ENCODE measurements at places on chromosomes 1 and 21.

- no peak for DNase-seq
Measured at GRCh38 chr1:205714906-205715246, 34.6 kb upstream of the SLC45A3 start.

DNA sequence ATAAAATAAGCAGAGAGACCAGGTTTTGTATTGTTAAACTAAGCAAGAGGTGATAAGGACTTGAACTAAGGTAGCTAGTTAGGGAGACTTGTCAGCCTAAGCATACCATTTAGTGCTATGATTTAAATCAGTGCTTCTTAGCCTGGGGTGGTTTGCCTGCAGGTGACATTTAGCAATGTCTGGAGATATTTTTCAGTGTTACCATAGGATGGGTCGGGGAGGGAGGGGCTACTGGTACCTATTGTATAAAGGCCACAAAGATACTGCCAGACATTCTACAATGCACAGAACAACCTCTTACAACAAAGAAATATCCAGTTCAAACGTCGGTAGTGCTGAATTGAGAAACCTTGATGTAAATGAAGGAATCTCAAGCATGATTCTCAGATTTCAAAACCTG is 3.3 kb downstream of the ATP5PB start:
- no peak for DNase-seq

GRCh38 chr1:23198373-23198772 is 18.9 kb downstream of the HTR1D start:
- DNase-seq, result no peak

- no peak for DNase-seq
Measured at GRCh38 chr1:33468967-33469366, 3.5 kb upstream of the ZSCAN20 start.

GRCh38 chr21:45130324-45130774 is 56.0 kb downstream of the ADARB1 start:
- DNase-seq, result no peak

GRCh38 chr1:111199881-111200801 is at the start of gene DENND2D:
Gene DENND2D, minus strand, starts transcription at chr1:111200646. Its CDS starts 187 bp downstream, at chr1:111200459.
- peak; percentile 38 for DNase-seq

- DNase-seq, result no peak
Measured at GRCh38 chr1:45346473-45346872, 6.2 kb upstream of the MUTYH start.

DNA sequence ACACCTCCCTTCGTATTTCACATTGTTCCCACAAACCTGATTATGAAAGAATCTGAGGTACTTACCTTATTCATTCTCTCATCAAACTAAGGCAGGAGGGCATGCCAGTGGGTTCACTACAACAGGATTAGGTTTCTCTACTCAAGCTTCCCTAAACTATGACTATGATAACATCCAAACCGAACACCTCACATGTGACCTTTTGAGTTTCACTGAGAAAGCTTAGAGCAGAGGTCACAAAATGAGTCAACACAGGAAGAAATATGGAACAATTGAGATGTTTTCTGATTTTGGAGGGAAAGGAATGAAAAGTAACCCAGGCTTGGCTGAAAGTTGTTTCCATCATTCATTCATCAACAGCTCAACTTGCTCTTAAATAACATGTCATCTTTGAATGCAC is 24.1 kb downstream of the UBR4 start:
- DNase-seq, result no peak

GRCh38 chr1:33263890-33264504 is 7.7 kb downstream of the ZNF362 start:
- no peak for DNase-seq

DNA sequence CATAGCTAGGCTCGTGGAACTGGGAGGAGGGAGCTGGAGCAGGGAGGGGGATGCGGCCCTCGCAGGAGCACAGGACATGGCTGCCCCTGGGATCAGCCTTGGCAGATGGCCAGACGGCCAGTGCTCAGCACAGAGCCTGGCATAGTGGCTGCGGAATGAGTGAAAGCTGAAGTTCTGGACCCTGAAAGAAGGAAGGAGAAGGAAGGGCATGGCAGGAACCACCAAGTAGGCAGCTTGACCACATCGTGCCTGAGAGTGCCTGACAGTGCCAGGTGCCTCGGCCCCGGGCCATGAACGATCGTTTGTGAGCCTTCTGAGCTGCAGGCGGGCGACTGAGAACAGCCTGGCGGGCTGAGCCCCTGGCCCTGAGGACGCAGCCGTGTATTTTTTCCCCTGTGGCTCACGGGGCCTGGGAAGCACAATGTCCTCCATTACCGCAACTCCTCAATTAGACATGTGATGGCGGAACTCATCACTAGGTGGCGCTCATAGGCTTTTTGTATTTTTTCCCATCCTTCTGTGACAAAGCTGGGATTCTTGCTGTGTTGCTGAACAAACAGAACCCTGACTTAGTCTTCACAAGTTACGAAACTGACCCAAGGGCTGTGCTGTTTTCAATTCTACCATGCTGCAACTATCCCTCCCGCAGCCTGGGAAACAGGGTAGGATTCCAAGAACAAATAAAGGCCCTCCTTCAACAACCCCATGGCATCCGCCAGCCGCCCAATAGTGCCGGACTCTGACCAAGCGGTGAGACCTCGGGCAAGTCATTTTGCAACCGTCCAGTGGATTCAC is 29.9 kb upstream of the TMEM61 start:
- DNase-seq, result peak; percentile 3

- DNase-seq, result no peak
Measured at GRCh38 chr1:52037402-52037814, 3.8 kb upstream of the KTI12 start.

GRCh38 chr1:221994274-221994698 is 252.4 kb upstream of the DUSP10 start:
- no peak for DNase-seq

GRCh38 chr1:61083807-61084440 is 1.6 kb downstream of the NFIA start:
- no peak for DNase-seq

- DNase-seq, result no peak
Measured at GRCh38 chr1:40081871-40082270, 15.2 kb downstream of the PPT1 start.

DNA sequence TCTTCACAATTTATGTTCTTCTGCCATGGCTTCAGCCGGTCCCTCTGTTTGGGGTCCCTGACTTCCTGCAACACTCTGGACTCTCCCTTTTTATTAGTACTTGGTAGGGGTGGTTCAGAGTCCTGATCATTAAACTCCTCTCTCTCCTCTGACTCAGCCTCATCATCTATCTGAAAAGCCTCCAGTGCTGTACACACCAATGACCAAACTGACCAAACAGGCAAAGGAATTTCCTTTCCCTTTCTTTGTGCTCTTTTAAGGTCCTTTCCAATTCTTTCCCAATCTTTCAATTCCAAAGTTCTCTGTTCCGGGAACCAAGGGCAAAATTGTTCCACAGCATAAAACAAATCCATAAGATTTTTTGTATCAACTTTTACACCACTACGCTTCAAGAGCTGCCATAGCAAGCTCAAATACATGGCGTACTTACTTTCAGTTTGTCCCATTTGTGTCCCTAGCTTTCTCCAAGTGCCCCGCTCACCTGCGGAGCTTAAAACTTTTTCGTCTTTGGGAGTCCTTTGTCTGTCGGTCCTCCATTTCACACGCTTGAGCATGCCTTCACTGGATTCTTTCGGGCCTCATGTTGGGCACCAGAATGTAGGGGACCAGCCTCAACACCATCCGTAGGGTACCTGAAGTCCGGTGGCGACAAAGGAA is 9.6 kb downstream of the DAP3 start:
- DNase-seq, result no peak

GRCh38 chr1:2948001-2948750 is 73.1 kb upstream of the ACTRT2 start:
- no peak for DNase-seq

DNA sequence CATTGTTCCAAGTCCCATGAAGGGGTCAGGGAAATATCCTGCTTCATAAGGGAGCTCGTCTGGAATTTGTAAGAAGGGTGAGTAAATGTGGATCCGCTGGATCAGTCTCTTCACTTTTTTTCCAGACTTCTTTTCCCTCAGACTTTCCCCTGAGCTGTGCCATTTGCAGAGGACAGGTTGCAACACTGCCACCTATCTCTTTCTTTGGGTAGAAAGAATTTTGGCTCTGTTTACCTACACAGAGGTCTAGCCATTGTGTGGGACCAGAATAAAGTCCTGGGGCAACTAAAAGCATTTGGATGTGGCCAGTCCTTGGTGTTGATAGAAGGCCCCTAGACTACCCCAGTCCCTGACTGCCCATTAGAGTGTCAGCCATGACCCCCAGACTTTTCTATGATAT is 1146.7 kb upstream of the PRMT6 start:
- no peak for DNase-seq

DNA sequence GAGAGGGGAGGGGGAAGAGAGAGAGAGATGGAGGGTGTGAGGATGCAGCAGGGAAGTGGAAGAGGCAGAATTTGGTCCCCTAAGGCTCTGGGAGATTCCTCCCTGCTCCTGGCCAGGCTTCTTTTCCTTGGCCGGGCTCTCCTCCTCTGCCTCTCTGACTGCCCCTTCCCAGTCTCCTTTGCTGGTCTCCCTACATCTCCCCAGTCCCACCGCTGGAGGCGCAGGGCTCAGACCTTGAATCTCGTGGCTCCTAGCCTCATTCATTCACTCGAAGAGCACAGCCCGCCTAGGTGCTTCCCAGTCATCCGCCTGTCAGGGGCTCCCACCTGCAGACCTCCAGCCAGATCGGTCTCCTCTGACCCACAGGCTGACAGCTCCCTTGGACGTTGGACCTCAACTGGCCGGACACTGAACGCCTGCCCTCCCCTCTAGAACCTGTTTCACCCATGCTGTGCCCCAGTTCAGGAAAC is 76.5 kb downstream of the VWA5B1 start:
- no peak for DNase-seq

DNA sequence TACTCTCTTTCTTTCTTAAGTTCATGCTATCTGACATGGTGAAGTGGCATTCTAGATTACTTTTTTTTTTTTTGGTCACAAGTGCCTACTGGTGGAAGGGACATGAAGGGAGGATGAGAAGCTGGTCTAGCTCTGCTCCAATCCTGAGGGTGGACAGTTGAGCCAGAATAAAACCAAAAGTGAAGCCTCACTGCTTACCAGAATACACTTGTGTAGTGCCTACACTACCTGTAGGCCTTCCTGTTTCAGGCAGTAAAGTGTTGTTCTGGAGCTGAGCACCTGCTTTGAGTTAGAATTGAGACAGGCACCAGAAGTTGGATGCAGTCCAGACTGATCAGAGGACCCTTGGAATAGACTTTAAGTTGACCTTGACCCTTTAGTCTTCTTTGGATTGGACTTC is 40.4 kb upstream of the APOBEC4 start:
- no peak for DNase-seq

GRCh38 chr1:76511558-76512179 is 355.6 kb upstream of the ST6GALNAC5 start:
- no peak for DNase-seq

DNA sequence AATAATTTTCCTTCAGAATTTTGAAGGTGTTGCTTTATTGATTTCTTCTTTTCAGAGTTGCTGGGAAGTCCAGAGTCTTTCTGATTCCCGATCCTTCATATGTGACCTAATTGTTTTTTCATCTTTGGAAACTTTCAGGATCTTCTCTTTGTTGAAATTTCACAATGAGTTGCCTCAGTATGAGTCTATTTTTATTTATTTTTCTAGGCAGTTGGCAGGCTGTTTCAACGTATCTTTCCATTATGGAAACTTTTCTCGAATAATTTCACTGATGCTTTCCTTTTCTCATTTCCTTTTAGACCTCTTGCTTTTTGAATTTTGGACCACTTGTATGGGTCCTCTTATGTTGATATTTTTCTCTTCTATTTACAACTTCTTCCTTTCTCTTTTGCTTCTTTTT is 354.3 kb downstream of the TGFB2 start:
- DNase-seq, result no peak

DNA sequence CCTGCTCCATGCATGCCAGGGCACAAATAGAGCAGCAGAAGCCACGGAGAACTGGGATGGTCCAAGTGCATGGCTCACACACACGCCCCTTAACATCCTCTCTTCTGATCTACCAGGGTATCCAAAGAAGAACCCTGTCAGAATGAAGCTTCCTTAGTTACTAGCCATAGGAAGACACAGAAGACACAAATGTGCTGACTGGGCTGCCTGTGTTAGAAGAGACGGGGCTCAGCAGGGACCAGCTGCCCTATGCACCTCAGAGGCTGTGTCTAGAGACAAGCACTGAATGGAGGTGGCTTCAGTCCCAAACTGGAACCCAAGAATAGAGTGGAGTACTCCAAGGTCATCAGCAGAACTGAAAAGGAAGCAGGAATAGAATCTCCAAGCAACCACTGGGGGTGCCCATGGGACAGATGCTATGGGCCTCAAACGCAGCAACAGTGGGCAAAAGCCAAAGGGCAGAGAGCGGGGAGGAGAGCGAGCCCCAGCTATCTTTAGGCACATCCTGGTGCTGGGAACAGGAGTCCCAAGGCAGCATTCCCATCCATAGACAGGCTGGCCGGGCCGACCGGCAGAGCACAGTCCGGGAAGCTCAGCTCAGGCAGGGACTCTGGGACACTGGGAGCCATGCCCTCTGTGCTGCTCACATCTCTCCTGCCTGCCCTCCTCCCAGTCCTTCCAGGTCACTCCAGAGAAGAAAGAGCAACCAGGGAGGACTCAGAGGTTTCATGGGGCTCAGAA is 9.5 kb downstream of the SLC6A9 start:
- DNase-seq, result no peak

DNA sequence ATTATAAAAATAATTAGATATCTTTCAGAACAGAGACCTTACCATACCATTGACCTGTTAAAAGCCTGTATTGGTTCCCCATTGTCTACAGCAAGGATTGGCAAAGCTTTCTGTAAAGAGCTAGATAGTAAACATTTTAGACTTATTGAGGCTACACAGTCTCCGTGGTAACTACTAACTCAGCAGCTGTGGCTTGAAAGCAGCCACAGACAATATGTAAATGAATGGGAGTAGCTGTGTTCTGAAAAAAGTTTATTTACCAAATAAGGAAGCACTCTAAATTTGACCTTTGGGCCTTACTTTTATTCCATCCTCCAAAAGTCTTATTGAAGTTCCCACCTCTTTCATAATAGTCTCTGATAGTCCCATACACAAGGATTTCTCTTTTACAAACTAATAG is 39.7 kb downstream of the NUP210L start:
- DNase-seq, result no peak

- no peak for DNase-seq
Measured at GRCh38 chr1:230262867-230263567, 163.1 kb downstream of the PGBD5 start.
